Stimulated activated CD4-positive, alpha-beta T cell treated with anti-CD3 and anti-CD28 coated beads, TNF-alpha, amount 100 ng/mL, for 24 hours (primary cell): ENCODE measurements at places on chromosomes 7 and 10.
A peak's percentile ranks its signal among the peaks of the same experiment; 100 is the strongest.

DNA sequence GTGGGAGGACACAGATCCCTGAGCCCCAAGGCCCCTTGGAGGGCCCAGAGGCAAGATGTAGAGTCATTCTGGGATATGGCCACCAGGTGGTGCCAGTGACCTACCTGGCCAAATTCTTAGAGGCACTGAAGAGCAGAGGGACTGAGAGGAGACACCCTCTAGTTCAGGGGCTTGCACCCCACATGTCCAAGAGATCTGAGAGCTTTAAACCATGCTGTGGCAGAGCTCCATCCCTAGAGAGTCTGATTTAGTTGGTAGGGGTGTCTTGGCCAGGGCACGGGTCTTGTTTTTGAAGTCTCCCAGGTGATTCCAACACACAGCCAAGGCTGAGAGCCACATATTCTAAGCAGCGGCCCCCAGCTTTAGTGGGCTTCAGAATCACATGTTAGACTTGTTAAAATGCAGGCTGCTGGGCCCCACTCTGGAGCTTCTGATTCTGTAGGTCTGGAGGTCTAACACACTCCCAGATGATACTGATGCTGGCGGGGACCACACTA, 52.5 kb downstream of the PRF1 start:
- DNase-seq: peak; percentile 54

- DNase-seq: no peak
These were observed 59.6 kb upstream of the ZNF33B start for GRCh38 chr10:42697926-42698325.

- DNase-seq: peak; percentile 14
These were observed 155.5 kb upstream of the LYZL2 start for GRCh38 chr10:30784897-30785605.

GRCh38 chr10:61733358-61733940, 70.7 kb downstream of the CABCOCO1 start:
- no peak for DNase-seq

DNA sequence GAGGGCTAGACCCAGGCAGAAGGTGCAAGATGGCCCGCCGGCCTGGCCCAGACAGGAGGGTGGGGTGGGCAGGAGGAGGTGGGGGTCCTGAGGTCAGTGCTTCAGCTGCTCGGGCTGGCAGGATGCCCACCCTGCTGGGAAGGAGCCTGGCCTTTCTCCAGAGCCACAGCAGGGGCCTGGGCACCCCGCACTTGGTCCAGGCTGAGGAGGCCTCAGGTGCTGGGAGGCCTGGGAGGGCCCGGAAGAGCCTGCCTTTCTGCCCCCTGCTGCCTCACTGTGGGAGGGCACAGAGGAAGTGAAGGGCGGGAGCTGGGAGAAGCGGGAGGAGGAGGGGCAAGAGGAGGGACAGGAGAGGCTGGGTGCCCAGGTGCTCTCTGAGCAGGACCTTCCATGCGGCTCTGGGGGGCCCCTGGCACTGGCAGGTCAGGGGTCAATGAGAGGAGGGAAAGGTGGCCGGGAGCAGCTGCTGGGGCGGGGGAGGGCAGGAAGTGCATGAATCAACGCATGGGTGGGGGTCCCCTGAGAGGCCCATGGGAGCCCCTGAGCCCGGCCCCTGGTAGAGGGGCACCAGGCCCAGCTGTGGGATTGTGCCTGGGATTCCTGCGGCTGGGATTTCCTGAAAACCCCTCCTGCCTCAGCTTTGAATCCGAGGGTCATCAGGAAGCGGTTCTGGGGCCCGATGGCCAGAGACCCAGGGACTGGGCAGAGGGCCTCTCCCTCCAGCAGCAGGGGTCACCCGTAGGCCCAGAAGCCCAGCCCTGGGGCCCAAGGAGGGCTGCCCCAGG, 49.9 kb downstream of the PWWP2B start:
- peak; percentile 37 for DNase-seq
